Endothelial cell of umbilical vein (primary cell): ENCODE measurements at places on chromosomes 5 and 9.

DNA sequence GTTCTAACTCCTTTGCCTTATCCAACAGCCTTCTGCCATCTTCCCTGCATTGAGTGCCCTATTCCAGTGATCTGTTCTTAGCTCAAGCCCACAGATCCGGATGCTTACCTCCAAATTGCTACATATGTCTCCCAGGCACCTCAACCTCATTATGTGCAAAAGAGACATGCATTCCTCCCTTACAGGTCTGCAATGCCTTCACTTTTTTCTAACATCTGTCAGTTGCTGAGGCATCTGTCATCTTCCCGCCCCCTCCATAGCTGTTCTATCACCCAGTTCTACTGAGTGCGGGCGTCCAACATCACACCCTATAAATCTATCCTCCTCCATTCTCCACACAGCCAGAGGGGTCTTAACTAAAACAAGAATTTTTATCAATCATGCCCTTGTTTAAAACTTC is 20.1 kb downstream of the NMRK1 start:
- DNase-seq = no peak
- no peaks in the 10 kb centered on the region for H3K27me3 ChIP-seq
- no peaks in the 10 kb centered on the region for H3K4me1 ChIP-seq
- no peak overlapping the region for H3K27ac ChIP-seq

DNA sequence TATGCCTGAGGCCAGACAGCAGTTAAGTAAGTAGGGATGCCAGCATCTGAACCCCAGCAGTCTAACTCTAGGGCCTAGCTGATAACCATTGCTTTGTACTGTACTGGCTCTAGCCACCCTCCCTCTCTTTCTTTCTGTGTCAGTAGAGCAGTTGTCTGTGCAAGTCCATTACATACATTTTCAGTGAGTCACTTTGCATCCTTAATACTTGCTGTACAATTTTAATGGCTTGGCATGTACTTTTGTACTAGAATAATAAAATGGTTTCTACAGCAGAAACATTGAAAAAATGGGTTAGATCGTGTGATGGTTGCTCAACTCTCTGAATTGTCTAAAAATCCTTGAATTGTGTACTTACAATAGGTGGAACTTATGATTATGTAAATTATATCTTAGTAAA is 1.5 kb upstream of the TTC39B start:
- H3K36me3 ChIP-seq = no peaks in the 10 kb centered on the region
- H3K27me3 ChIP-seq = no peaks in the 10 kb centered on the region
- no peak overlapping the region for H3K4me3 ChIP-seq
- no peak for DNase-seq
- no peak overlapping the region for H3K27ac ChIP-seq

GRCh38 chr5:15524712-15525111 is 24.7 kb downstream of the FBXL7 start:
- no peaks in the 10 kb centered on the region for H3K36me3 ChIP-seq
- no peak overlapping the region for H3K4me3 ChIP-seq

DNA sequence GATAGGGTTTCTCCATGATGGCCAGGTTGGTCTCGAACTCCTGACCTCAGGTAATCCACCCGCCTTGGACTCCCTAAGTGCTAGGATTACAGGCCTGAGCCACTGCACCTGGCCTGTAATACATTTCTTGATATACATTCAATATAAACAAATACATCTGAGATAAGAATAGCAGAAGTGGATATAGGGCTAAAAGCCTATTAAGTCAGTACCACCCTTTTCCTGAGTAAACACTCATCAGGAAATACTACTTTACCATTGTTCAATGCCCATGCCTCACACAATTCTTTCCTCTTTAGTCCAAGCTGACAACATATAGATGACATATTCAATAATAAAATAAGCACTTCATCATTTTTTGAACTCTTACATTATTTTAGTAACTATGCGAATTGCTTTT is 64.8 kb downstream of the MRPS27 start:
- no peak overlapping the region for H3K4me3 ChIP-seq
- H3K4me1 ChIP-seq = peaks cover 66% of the 10 kb centered on the region
- peak overlapping the region; percentile 69 for H3K27ac ChIP-seq
- no peaks in the 10 kb centered on the region for H3K36me3 ChIP-seq

DNA sequence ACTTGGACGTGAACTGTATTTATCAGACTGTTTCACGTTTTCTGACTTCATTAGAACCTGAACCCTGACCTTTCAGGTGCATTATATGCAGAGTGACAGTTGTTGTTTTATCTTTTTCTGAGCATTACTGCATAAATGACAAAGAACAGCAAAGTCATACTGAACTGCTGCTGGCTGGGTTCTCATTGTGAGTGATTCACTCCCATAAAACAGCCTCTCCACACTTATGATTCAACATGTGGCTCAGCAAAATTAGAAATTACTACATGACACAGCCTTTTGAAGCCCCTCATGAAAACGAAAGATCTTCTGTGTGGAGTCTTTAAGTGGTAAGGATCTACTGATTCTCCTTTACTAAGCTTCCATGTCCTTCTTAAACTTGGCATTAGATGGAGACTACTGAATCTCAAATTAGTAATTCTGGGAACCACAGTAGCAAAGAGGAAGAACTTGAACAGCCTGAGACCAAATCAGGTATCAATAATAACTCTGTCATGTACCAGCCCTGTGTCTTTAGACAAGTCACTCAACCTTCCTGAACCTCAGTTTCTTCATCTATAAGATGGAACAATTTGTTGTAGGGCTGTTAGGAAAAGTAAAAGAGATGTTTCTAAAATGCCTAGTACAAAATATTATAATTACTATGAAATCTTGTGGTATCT is 172.3 kb upstream of the GNA14 start:
- H3K4me1 ChIP-seq = peaks cover 28% of the 10 kb centered on the region
- DNase-seq = peak; percentile 59
- peak overlapping the region; percentile 52 for H3K27ac ChIP-seq
- H3K27me3 ChIP-seq = no peaks in the 10 kb centered on the region

GRCh38 chr5:94024620-94025019 is 283.2 kb upstream of the POU5F2 start:
- no peak for DNase-seq
- H3K4me1 ChIP-seq = peaks cover 8% of the 10 kb centered on the region
- no peaks in the 10 kb centered on the region for H3K36me3 ChIP-seq
- H3K4me3 ChIP-seq = no peak overlapping the region
- no peak overlapping the region for H3K27ac ChIP-seq
- no peaks in the 10 kb centered on the region for H3K27me3 ChIP-seq

DNA sequence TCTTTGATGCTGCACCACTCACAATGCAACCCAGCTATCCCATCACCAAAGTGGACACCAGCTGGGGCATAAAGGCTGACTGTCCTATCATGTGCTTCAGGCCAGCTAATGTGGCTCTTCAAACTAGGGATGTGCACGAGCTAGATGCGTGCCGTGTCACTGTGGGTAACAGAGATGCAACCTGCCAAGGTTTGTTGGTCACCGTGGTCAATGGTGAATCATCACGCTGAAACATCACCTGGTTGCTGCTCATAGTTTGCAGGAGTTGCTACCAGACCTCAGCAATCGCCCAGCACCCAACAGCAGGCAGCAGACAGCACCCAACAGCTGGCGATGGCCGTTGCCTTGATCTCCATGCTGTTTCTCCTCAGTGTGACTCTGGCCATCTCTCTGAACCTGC is 2.1 kb upstream of the PCDHGA1 start:
- no peaks in the 10 kb centered on the region for H3K36me3 ChIP-seq
- H3K4me1 ChIP-seq = no peaks in the 10 kb centered on the region
- no peak for DNase-seq
- H3K27me3 ChIP-seq = peaks cover 20% of the 10 kb centered on the region
- H3K27ac ChIP-seq = no peak overlapping the region
